GM04504 (cell line): ENCODE measurements at places on chromosomes 6 and 20.

- no peak for DNase-seq
Measured at GRCh38 chr6:25334793-25335192, 55.6 kb downstream of the CARMIL1 start.

DNA sequence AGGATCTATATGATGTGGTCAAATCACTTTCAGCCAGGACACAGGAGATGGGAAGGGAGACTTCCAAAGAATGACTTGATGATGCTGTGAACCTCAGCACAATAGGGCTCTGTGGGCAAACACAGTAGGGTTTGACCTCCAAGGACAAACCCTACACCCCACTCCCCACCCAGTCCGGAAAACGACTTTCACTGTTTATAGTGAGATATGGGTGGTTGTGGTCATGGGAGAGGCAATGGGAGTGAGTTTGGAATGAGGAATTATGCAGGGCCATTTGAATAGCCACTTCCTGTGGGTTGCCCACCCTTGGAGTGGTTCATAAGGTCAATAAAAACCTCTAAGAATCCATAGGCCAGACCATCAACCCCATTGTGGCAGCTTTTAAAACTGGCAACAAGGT lies 38.4 kb upstream of the PRND start:
- DNase-seq = no peak

GRCh38 chr6:13250703-13251102 lies 77.6 kb downstream of the TBC1D7 start:
- no peak for DNase-seq

DNA sequence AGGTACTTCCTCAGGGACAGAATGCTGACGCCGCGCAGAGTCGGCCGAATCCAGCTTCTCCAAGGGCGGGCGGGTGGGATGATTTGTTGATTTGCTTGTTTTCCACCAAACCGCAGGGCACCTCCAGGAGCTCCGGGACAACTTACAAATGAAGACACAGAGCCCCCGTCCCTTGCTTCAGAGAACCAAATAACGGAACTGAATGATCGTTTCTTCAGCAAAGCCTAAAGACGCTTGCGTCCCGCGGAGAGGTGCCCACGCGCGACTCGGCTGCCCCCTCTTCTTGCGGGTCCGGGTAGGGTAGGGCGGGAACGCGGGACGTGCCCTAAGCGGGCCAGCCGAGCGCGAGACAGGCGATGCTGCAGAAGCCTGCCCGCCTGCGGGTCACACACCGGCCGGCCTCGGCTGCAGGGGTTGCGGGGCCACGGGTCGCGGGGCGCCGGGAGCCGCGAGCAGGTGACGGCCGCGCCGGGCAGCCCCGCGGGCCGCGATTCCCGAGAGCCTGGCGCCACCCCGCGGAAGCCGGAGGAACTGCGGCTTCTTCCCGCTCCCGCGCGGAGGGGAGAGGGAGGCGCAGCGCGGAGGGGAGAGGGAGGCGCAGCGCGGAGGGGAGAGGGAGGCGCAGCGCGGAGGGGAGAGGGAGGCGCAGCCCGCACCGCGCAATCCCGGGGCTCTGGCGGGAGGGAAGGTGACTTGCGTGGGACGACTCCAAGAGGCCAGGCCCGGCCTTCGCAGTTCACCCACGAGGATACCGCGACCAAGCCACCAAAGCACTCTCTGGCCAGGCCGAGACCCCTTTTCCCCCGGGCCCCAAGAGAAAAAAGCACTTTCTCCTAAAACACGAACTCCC lies 7.7 kb upstream of the FOXF2 start:
- no peak for DNase-seq

DNA sequence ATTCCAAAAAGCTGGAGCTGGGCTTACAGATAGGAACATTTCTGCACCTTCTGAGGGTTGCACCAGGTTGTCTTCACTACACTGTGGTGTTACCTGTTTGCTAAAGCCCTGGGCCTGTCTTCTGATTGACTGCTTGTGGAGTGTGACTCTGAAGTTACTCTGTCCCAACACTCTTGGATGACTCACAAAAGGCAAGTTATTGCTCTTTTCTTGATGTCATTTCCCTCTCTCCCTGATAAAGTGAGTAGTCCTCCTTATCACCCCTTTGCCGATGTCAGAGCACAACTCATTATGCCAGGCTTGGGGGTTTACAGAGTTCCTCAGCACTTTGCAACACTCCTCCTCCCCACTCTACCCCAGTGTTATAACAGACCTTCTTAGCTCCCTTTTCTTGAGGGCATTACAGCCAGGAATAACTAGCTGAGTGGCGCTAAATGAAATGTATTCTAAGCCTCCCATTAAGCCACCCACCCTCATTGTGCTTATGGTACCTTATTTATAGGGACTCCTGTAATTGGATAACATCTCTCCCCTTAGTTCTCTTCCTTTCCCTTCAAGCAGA lies 36.1 kb upstream of the NKX2-4 start:
- peak; percentile 10 for DNase-seq

GRCh38 chr6:107128175-107128574 lies 12.9 kb upstream of the BEND3 start:
- DNase-seq = no peak
